ENCODE measurements at places on chromosomes 16 and 17.

DNA sequence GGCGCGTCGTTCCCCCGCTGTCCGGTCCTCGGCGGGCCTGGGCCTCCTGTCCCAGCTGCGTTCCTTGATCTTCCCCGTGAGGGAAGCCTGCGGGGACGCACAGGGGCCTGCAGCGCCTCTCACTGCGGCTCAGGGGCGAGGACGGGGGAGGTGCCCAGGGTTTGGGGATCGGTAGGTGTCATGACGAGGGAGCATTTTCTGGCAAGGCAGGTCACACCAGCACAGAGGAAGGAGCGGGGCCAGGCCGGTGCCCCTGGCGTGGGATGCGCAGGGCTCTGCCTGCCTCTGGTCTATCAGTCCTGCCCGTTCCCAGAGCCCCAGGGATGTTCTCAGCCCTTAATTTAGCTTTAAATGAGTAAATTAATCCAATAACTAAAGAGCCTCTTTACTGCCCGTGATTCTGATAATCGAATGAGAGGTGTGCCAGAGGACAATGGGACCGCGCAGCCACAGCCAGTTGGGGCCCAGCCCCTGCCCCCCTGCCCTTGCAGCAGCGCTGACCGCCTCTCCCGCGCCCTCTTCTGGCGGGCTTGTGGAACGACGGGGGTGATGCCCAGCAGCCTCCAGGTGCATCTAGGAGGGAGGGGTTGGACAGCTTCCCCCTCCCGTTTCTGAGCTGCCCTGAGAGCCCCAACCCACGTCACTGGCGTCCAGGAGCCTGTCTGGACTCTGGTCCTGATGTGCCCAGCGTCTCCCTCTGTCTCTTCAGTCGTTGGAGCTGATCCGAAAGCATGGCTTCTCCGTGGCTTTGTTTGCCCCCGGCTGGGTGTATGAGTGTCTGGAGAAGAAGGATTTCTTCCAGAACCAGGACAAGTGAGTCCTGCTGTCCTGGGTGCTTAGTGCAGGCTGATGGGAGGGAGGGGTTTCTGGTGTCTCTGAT lies 7.9 kb downstream of the ENGASE start:
- no peak for DNase-seq

DNA sequence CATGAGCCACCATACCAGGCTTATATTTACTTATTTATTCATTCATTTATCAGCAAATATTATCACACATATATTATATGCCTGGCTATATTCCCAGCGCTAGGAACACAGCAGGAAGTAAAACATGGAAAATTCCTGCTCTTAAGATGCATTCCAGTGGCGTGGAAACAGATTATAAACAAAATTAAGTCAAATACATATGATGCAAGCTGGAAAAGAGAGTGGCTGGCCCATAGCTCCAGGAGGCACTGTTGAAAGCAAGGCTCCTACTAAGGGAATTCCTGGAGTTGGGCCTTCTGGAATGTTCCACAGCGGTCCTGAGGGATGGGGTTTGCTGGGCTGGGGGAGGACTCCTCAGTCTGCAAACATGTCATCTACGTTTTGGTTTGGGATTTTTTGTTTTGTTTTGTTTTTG lies 18.4 kb downstream of the ADCY9 start:
- no peak for DNase-seq

DNA sequence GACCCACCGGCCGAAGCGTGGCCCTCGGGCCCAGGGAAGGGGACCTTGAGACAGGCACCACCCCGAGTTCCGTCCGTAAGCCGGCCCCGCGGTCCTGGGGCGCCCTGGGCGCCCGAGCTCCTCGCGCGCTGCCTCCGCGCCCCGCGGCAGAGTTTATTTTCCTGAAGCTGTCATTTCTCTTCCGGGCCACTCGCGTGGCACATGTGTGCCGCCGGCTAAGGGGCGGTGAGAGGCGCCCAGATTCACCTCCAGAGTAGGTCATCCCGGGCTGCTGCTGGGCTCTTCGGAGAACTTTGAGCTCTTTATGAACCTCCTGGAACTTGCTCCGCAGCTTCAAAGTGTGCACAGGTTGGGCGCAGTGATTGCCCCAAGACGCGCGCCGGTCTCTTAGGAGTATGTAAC lies 489 bp downstream of the ZC3H18 start:
- DNase-seq, result peak; percentile 12

DNA sequence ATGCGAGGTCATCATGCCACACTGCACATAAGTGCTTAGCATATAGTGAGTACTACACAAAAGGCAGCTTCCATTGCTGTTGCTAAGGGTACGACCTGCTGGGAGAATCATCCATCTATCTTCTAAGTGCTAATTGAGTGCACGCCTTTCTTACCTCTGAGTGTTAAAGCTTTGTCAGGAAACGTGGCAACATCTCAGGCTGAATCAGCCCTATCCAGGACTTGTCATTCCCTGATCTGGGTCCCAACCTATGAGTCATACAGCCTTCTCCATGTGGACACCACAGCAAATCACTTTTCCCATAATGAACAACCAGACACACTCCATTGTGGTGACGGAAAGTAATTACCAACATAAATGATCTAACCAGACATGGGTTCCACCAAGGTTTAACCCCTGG lies 201.1 kb upstream of the MAF start:
- no peak for DNase-seq

DNA sequence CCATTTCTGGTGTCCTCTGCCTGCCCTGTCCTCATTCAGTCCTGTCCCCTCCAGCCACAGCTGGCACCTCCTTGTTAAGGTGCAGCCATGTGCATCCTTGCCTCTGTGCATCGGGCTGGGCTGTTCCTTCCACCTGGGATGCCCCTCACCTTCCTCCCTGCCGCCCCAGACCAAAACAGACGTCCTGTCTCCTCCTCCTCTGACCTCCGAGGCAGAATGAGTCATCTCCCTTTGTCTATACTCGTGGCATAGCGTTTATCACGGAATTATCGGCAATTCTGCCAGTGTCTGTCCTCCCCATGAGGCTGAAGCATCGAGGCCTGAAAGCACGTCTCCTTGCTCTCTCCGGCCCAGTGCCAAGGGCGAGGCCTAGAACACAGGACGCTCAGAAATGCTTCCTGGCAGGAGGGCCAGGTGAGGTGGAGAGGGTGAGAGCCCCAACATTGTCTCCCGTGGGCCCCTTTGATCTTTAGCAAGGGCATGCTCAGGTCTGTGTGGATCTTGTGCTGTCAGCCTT lies 4.6 kb downstream of the RAI1 start:
- peak; percentile 12 for DNase-seq

GRCh38 chr17:8563024-8563776 lies 67.3 kb downstream of the MYH10 start:
- no peak for DNase-seq

DNA sequence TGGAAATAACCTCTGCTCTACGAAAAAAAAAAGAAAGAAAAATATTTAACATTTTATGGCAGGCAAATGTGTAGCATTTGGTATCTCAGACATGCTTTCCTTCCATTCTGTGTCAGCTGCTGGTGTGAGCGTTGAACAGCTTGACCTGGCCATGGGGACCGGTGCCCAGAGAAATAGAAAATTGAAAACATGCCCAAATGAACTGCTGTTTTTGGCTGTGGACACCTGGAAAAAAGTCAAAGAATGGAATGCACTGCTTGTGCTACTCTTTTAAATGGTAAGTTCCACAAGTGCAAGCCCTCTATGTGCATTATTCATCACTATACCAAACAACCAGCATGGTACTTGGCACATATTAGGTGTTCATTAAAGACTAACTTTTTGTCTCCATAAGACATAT lies 127.2 kb downstream of the CDH8 start:
- no peak for DNase-seq

GRCh38 chr16:55083052-55083451 lies 152.4 kb downstream of the IRX5 start:
- DNase-seq, result no peak

DNA sequence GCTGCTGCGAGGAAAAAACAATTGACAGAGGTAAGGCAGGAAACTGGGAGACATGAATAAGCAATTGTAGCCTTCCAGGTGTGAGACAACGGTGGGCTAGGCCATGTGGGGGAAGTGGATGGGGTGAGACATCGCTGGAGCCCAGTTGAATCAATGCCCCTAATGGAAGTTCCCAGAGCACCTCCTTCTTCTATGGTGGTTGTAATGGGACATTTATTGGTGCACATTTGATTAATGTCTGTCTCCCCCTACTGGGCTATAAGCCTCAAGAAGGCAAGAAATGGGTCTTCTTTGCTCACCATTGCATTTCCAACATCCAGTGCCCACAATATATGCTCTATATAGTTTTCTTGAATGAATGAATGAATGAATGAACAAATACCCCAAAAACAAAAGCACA lies 22.7 kb upstream of the CD300E start:
- DNase-seq, result peak; percentile 61

- peak; percentile 67 for DNase-seq
Observed at GRCh38 chr17:56310782-56311181, 157.5 kb downstream of the ANKFN1 start.

GRCh38 chr16:86016201-86016965 lies 117.4 kb downstream of the IRF8 start:
- DNase-seq, result peak; percentile 61

- DNase-seq, result no peak
Observed at GRCh38 chr16:65280845-65281512, 159.1 kb upstream of the CDH11 start.

- DNase-seq, result no peak
Observed at GRCh38 chr17:68807998-68808772, 147.0 kb downstream of the ABCA8 start.

DNA sequence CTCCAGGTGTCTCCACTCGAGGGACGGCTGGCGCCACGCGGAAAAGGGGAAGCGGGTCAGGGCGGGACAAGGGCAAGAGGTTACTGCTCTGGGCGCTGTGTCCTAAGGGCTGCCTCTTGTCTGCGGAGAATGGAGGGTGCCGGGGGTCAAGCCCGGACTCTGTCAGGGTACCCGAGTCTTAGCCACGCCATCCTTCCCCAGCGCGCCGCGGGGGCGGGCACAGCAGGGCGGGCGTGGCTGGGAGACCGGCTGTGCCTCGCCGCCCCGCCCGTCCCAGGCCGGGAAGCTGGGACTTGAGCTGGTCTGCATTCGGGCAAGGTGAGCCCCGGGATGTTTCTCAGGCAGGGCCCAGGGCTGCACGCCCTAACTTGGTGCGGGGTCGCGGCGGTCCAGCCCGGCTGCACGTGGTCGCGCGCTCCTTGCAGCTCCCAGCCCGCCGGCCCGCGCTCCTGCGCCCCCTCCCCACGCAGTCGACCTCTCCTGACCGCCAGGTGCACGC lies 6.2 kb upstream of the ACTG1 start:
- DNase-seq, result peak; percentile 27

GRCh38 chr17:50779747-50780353 lies 12.5 kb upstream of the ANKRD40CL start:
- DNase-seq, result no peak

GRCh38 chr17:79936050-79936449 lies 96.8 kb upstream of the CBX4 start:
- no peak for DNase-seq

- DNase-seq, result no peak
Observed at GRCh38 chr16:2711370-2712062, 8.5 kb downstream of the PRSS27 start.

DNA sequence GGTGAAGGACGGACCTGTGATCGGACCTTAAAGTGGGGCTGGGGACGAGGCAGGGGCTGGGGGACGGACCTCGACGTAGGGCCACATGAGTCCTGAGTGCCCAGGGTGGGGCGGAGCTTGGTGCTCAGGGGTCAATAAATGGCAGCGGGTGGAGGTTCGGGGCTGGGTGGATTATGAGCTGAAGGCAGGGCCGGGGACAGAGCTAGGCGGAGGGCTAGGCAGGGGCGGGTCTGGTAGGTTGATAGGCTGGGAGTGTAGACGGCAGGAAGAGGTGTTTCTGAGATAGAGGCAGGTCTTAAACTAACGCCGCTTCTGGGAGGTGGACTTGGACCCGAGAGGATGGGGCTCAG lies 733 bp downstream of the CHRNB1 start:
- DNase-seq, result no peak

DNA sequence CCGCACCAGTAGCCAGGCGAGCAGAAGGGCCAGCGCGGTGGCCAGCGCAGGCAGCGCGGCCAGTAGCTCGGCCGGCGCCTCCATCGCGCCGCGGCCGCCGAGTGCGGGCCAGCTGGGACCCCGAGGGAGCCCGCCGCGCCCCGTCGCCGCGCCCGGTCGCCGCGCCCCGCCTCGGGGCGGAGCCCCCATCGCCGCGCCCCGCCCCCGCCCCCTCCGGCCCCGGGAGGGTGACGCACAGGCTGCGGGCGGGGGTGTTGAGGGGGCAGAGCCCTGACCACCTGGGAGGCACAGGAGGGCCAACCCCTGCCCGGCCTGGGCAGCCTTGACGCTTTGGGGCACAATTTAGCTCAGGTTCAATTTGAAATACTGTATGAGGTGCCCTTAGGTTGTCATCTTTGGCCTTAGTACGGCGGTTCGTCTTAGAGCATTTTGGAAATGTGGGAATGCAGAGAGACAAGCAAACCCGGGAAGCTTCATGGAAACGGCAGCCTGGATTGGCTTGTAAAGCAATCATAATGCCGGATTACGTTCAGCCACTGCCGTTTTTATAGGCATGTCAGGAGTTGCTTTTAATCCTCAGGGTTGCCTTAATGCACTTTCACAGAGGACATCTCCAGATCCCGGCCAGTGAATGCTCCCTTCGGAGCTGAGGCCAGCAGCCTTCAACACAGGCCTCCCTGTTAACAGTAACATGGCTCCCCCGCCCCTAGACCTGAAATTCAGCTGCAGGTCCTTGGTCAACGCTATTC lies at the start of gene MXRA7:
Gene MXRA7, minus strand, starts transcription at position 103 of the 749 bp plus-strand sequence. Its CDS starts 19 bp downstream, at position 84.
- DNase-seq, result peak; percentile 14

DNA sequence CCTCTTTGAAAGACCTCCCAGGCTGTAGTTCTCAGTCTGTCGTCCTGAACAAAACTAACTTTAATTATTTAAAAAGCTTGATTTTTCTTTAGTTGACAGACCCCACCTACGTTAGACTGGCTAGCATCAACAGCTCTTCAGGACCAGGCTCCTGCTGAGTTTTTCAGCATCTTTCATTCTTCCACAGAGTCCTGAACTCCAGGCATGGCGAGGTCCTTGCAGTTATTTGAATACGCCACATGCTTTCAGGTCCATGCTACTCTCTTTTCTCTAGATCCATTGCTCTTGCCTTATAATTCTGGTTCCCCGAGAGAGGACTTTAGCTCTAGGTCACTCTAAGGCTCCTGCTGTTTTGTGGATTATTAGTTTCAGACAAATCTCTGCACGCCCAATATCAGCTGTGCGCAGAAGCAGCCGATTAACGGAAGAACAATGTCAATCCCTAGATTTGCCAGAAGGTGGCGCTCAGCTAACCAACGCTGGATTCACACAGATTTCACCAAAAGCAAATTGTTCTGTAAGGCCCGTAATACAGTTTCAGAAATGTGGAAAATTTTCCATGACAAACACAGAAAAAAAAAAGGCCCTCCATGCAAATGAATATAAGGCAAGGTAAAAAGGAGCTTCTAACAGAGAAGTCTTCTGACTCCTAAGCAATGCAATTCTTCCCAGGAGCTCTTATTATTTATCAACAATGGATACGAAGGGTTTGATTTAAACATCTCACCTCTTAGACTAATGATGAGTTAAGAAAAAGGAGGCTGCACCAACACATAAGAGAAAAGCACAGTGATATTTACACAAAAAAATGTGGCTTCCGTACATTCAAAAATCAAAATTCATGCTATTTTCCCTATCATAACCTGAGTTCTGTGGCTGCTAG lies 33.5 kb upstream of the BCO1 start:
- DNase-seq, result peak; percentile 34

DNA sequence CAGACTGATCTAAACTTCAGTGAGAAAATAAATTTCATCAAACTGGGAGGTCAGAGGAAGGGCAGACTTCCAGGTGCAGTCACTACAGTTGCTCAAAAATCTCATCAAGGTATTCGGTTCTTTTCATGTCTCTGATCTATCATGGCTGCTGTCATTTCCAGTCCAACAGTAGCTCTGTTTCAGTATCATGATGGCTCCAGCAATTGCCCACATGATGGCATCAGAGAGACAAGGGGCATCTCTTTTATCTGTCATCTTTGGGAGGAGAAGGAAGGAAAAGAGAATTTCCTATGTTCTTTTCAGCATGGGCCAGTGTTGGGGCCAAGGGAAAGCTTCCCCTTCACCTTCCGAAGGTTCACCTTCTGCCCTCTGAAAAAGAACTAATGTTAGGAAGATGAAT lies 504.9 kb upstream of the HSBP1 start:
- no peak for DNase-seq

Data from MV-4-11 (cell line).